ENCODE measurements at places on chromosomes 7 and 10.

GRCh38 chr7:142519079-142520078, 229.9 kb upstream of the PRSS1 start:
- DNase-seq = no peak

DNA sequence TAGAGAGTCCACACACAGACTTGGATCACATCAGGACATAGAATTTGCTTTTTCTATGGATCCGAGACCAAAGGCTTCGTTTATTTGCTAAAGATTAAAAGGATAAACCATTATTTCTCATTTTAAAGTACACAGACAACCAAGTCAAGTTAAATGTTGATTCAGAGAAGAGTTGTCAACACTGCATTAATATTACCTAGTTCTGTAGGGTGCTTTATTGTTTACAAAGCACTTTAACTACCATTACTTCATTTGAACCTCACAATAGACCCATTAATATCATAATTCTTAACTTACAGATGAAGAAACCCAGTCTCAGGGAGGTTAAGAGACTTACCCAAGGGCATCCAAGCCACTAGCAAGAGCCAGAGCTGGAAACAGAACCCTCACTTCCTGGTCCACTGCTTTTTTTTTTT, 43.2 kb upstream of the GSAP start:
- no peak for DNase-seq

- DNase-seq = no peak
Observed at GRCh38 chr7:91596287-91596686, 284.2 kb downstream of the MTERF1 start.

DNA sequence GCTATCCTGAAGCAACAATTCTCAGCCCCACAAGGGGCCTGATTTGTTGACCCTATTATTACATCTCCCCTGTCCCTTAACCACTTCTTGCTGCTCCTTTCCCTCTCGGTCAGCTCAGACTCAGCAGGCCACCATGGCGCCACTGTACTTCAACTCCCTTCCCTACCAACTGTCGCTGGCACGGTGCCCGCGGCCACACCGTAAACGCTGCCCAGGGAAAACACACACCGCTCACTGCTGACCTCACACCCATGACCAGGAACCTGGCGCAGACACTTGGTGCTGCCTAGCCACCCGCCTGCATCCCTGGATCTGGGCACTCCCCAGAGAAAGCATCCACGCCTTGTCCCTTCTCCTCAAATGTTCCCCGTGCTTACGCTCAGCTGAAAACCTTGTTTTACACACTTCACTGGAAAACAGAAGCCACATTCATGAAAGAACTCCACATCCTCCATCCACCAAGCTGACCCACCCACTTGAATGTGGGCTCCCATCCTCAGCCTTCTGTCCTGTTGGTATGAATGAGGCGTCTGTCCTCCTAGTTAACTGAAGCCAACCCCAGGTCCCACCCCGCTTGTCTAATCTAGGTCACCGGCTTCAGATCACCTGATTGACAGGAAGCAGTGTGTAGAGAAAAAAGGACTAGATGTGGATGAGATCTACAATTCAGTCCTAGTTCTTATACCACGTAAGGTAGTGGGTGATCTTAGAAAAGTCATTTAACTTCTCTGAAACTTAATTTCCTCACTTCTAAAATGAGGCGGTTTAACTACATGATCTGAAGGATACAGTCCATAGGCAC, 28.5 kb upstream of the CRYGN start:
- DNase-seq = no peak

DNA sequence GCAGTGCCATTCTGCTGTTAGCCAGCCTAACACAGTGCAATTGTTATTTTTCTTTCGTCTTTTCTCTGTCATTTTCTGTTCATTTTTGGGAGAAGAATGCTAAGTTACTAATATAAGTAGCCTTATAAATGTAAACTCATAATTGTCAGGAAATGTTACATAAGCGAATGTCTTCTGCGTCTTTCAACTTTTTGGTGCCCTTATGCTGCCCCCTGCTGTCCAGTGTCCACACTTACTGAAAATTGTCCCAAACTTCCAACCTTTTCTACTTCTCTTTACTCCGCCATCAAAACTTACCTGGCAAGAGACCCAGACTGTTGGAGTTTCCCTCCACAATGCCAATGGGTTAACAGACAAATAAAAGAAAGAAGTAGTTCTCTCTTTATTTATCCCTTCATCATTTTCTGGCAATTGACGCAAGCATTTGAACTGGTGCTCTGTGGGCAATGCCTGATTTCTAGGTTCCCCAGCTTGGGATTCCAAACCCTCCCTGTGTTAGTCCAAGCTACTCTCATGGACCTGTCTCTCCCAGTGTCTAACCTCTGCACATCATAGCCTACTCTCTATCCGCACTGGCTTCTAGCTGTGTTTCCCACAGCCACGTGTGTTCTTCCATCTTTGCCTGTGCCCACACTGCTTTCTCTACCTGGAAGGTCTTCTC, 21.0 kb upstream of the EPC1 start:
- peak; percentile 61 for DNase-seq

- no peak for DNase-seq
Observed at GRCh38 chr7:48466713-48467112, 295.5 kb downstream of the ABCA13 start.

- no peak for DNase-seq
Observed at GRCh38 chr10:32961343-32961894, 3.4 kb upstream of the ITGB1 start.

DNA sequence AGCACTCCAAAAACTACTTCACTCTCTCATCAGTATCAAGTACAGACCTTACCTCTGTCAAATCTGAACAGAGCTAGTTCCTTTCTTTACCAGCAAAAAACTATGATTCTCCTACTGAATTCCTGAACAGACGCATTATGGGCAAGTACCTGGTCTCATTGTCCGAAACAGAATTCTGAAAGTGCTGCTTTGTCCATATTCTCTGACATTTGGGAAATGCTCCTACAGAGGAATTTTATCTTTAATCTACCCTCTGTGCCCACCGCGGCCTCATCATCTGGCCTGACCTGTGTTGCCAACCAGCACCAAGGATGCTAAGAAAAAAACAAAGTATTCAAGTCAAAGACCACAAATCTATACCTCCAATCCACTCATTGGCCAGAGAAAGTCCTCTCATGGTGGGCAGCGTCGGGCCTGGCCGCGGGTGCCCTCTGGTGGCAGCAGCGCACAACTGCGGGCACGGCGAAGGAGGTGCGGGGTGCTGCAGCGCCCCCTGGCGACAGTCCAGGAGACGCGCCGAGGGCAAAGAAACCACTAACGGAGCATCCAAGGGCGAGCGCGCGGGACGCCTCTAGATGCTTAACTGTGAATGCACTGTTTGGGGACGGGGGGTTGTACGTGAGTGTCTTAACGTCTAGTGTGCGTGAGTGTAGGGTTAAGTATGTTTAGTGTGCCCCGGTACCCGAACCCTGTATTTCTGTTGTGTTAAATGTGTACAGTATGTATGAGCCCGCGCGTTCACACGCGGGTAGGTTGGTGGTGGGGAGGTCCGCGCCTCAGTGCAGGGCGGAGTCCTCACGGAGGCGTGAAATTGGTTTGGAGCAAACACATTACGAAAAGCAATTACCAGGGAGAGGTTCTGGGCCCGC, 5.0 kb upstream of the GBX1 start:
- peak; percentile 72 for DNase-seq

GRCh38 chr10:33001908-33002492, 44.0 kb upstream of the ITGB1 start:
- DNase-seq = no peak

DNA sequence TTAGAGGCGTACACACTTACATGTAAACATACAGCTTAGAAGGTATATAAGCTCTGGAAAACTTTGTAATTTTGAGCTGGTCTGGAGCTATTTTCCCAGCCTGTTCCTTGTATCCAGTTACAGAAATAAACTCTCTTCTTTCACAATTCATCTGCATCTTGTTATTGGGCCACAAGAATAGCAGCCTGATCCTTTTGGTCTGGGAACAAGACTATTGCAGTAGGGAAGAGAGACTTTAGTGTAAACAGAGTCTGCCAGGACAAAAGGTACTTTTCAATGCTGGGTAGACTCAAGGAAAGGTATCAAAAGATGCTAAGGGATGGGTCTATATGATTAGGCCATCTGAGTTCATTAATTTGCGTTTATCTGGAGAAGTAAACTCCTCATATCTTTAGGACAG, 728.3 kb downstream of the TYW1 start:
- DNase-seq = no peak

DNA sequence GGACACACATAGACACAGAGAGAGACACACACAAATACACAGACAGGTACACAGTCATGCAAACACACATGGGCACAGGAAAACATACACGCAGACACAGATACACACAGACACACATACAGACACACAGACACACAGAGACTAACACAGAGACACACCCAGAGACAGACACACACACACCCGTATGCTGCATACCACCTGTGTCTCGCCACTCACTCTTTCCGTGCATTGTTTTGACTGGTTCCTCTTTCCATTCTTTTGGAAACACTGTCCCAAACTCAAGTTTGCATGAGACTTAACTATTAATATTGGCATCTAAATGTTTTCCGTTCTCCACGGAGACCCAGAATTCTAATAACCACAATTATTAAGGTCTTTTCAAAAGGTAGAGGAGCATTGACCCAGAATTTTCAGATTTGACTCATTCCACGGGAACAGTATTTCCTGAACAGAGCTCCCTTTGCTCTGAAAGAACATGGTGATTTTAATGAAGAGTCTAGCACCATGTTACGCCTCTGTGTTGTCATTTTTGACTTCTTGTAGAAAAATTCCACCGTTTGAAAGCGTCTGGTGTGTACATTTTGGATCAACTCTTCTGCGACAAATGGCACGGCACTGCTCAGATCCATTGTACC, 141.2 kb upstream of the RNF32 start:
- no peak for DNase-seq

GRCh38 chr10:80201608-80202141, 3.7 kb downstream of the ANXA11 start:
- no peak for DNase-seq

DNA sequence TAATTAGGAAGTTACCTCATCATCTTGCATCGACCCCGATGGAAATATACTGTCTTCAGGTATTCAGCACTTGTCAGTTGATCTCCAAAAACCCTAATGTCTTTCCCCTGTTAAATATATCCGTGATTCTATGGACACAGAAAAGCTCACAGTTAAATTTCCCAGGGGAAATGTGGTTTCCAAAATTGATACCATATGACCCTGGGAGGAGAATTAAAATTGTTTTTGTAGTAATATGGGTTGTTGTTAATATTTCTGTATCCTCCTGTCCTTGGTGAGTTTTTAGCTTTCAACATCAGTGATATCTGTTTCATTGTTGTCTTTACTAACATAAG, 132.1 kb downstream of the CELF2 start:
- DNase-seq = no peak

GRCh38 chr10:43843321-43844101, 194.8 kb upstream of the ZNF32 start:
- no peak for DNase-seq

- DNase-seq = no peak
Observed at GRCh38 chr7:101620991-101621390, 8.1 kb downstream of the MYL10 start.

- DNase-seq = no peak
Observed at GRCh38 chr7:88280801-88281200, 25.9 kb downstream of the STEAP4 start.

- DNase-seq = no peak
Observed at GRCh38 chr7:44144968-44145478, 3.9 kb upstream of the MYL7 start.

DNA sequence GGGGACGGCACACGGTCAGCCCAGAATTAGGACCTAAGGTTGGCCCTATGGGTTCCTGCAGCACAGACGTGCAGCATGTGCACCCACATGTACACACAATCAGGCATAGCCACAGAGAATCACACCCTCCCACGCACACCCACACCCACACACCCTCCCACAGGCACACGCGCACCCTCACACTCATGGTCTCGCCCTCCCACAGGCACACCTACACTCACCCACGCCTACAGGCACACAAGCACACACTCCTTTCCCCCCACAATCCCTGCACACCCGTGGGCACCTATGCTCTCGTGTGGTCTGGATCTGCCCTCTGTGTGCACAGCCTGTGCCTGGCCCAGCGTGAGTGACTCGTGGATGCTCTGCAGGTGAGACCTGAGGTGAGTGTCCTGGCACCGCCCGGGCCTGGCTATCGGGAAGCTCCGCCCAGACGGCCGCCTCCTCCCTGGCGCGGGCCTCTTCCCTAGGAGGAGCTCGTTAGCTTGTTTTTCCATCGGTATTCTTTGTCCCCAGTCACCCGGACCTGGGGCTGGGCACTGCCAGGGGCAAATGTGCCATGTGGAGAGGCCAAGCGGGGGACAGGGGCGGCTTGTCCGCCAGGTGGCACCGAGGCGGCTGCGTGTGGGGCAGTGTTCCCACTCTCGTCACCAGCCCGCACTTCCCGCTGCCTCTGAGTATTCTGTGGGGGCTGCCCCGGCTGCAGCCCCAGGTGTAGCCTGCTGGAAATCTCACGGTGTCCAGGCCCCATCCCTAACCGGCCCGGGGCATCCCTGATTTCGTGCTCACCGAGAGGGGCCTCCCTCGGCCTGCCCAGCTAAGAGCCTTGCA, 110.2 kb upstream of the FAM20C start:
- DNase-seq = no peak

DNA sequence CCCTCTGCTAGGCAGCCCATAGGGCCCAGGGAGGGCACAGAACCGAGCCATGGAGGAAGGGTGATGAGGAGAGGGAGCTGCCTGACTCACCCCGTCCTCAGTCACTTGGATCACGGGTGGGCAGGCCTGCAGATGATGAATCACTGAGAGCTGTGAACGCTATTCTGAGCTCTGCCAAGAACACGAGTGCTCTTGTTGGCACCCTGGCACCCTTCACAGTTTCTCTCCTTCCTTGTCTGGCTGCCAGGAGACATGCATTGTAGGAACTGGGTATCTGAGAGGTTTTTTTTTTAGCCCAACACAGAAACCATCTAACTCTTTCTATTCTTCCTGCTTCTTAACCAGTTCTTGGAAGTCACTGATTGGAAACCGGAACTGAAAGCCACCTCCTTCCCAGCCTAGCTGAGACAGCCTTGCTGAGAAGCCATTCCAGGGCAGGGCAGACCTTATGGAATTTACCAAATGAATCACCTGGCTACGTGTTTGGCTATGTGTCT, 82.1 kb downstream of the SLC37A3 start:
- DNase-seq = no peak

GRCh38 chr7:22681312-22681711, 45.7 kb upstream of the IL6 start:
- DNase-seq = no peak

DNA sequence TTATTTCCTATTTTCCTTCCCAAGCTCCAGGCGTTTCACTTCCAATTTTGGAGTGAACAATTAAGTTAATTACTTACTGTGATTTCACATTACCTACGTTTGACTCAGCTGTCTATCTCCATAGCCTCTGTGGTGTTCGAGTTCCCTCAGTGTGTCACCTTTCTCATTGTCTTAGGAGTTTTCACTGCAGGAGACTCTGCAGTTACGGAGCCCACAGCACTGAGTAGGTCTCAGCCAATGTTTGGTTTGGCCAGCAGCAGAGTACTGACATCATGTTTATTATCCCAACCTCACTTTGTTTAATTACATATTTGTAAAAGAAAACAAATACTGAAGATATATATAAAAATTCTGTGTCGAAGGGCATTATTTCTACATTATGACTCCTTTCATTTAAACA, 1123.9 kb downstream of the CNTNAP2 start:
- DNase-seq = no peak
